ENCODE measurements at places on chromosomes 12 and 14.

DNA sequence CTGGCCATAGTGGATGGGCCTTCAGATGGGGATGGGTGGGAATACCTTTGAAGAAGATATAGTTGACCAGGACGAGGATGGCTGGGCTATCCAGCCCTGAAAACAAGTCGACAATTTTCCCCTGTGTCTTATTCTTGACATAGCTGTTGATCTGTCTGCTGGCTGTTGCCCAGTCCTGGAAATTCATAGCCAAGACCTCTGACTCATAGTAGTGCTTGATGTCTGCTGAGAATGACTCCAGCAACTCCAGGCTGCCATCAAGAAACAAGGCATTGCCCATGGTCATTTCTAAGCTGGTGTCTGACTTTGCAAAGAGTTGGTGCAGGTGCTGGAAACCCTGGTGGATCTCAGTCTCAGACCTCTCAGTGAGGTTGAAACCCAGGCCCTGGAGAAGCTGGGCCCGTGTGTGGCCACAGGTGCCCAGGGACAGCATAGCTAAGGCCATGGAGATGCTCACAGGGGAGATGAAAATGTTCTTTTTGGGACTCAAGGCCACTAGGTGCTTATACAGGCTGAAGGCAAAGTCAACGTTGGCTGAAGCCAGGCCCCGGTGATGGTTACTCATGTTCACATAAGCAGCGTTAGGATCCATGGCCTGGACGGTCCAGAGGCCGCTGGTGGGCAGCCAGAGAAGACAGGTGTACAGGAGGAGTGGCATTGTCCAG lies 9.0 kb downstream of the SERPINA6 start:
- H3K27me3 ChIP-seq = no peaks in the 10 kb centered on the region
- DNase-seq = no peak
- H3K4me1 ChIP-seq = no peaks in the 10 kb centered on the region
- H3K27ac ChIP-seq = no peak overlapping the region
- H3K4me3 ChIP-seq = no peak overlapping the region
- H3K36me3 ChIP-seq = no peaks in the 10 kb centered on the region

- no peak overlapping the region for H3K27ac ChIP-seq
- no peaks in the 10 kb centered on the region for H3K36me3 ChIP-seq
- DNase-seq = no peak
- no peak overlapping the region for H3K4me3 ChIP-seq
Measured at GRCh38 chr14:32564596-32564995, 235.5 kb downstream of the AKAP6 start.

DNA sequence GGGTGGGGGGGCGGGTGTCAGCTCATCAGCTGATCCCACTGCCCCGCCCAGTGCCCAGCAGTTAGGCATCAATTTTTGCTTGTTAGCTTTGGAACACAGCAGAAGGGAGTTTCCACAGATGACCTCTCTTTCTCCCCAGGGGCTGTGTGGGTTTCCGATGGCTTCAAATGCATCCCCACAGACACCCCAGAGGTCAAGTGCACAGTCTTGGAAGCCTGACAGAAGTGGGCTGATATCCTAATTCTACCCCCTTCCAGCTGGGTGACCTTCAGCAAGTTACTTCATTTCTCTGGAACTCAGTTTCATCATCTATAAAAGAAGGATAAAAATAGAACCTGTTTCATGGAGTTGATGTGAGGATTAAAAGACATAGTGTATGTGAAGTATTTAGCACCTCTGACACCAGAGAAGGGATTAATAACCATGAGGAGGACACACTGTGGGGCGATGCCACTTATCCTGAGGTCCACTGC lies 22.0 kb downstream of the TTC9 start:
- peaks cover 4% of the 10 kb centered on the region for H3K36me3 ChIP-seq
- no peak overlapping the region for H3K4me3 ChIP-seq
- H3K27me3 ChIP-seq = no peaks in the 10 kb centered on the region

GRCh38 chr14:73311708-73312030 lies 74.4 kb downstream of the PAPLN start:
- H3K4me3 ChIP-seq = no peak overlapping the region
- no peak overlapping the region for H3K27ac ChIP-seq
- no peaks in the 10 kb centered on the region for H3K36me3 ChIP-seq
- no peaks in the 10 kb centered on the region for H3K27me3 ChIP-seq

DNA sequence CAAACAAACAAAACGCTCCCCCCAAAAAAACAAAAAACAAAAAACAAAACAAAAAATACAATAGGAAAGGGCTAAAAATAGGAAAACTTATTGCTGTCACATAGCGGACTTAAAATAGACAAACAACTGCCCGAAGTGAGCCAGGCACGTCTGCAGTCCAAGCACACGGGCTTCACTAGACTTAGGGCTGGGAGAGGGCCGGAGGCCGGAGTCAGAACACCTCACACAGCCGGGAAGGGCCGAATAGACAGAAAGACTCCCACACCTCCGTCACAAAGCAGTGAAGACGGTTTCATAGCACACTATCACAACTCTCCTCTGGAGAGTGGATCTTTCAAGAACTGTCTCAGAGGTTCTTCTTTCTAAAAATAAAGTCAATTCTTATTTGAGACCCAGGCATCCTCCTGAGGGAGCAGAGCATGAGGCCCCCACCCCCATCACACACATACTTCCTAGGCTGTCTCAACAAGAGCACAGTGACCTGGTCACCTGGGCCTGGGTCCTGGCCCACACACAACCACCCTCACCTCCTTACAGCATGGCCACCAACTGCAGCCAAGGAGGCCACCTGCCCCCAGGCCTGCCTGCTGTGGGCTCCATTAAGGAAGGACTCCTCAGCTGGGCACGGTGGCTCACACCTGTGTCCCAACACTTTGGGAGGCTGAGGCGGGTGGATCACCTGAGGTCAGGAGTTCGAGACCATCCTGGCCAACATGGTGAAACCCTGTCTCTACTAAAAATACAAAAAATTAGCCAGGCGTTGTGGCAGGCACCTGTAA lies 6.7 kb downstream of the BAG5 start:
- H3K36me3 ChIP-seq = peaks cover 3% of the 10 kb centered on the region
- no peak overlapping the region for H3K4me3 ChIP-seq
- no peak overlapping the region for H3K27ac ChIP-seq

GRCh38 chr12:47721431-47721973 lies 3.8 kb downstream of the ENDOU start:
- no peak overlapping the region for H3K27ac ChIP-seq
- H3K4me3 ChIP-seq = no peak overlapping the region

- H3K27me3 ChIP-seq = peaks cover 26% of the 10 kb centered on the region
- H3K4me1 ChIP-seq = peaks cover 6% of the 10 kb centered on the region
- peak overlapping the region; percentile 45 for H3K4me3 ChIP-seq
- no peak overlapping the region for H3K27ac ChIP-seq
Measured at GRCh38 chr12:63149909-63150712, 890 bp downstream of the AVPR1A start.

DNA sequence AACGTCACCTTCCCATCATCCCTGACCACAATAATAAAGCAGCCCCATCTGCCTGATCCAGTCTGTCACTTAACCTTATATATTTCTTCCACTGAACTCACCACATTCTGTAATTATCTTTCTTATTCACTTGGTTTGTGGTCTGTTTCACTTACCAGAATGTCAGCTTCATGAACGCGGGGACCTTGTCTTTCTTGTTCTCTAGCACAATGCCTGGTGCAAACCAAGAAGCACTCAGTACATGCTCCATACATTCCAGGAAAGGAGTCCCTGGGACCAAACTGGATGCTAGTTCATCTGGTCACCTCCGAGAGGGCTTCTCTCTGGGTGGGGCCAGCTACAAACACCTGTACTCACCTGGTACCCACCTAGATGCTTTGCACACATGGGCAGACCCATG lies 17.4 kb upstream of the ANKRD33 start:
- H3K27me3 ChIP-seq = peaks cover 7% of the 10 kb centered on the region
- no peak overlapping the region for H3K4me3 ChIP-seq
- peaks cover 6% of the 10 kb centered on the region for H3K4me1 ChIP-seq
- no peak for DNase-seq
- no peaks in the 10 kb centered on the region for H3K36me3 ChIP-seq

Data from iPS DF 6.9 (cell line).